Stimulated activated effector memory CD8-positive, alpha-beta T cell treated with anti-CD3 and anti-CD28 coated beads, Interleukin-12 subunit alpha, Interleukin-12 subunit beta, amount 100 ng/mL, for 72 hours (primary cell): ENCODE measurements at places on chromosomes 11 and 22.

- no peak for DNase-seq
Measured at GRCh38 chr11:19602406-19602805, 110.2 kb upstream of the NAV2 start.

DNA sequence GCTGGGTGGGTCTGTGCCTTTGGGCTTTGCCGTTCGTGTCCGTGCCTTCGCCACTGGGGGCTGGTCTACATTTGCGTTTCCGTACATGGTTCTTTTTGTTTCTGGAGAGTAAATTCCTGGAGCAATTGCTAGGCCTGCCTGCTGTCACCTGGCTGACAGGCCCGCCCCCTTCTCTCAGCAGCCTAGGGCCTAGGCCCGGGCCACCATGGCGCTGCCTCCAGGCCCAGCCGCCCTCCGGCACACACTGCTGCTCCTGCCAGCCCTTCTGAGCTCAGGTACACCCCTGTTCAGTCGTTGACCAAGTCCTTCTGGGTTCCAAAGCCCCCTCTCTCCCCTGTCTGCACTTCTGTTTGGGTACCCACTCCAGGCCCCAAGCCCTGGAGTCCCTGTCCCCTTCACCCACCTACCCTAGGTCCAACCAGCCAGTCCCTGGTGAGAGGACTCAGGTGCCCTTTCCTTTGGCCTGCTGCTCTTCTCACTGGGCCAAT lies 649 bp downstream of the TMEM25 start:
- no peak for DNase-seq

DNA sequence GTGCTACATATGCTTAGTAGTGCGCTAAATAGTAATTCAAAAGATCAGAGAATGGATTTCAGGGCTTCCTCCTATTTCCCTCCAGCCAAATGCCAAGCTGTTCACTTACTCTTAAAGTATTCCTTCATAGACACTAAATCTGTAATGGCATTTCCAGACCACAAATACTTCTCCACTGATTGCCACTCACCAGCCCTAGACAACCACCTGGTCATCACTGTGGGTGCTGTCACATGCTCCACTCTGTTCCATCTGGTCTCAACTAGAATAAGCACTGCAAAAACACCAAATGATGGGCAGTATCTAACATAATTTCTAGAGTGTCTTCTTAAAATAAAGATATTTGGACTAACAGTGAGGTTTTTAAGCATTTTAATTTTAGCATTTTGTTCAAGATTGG lies 341.3 kb downstream of the AASDHPPT start:
- no peak for DNase-seq

GRCh38 chr11:17412488-17413180 lies 24.2 kb upstream of the KCNJ11 start:
- no peak for DNase-seq

GRCh38 chr11:41379084-41379483 lies 80.4 kb downstream of the LRRC4C start:
- DNase-seq = no peak

- no peak for DNase-seq
Measured at GRCh38 chr11:26779074-26779865, 57.4 kb upstream of the SLC5A12 start.
